ENCODE measurements at places on chromosomes 7 and 10.

GRCh38 chr10:44195112-44196007, 189.5 kb downstream of the CXCL12 start:
- DNase-seq = peak; percentile 46

DNA sequence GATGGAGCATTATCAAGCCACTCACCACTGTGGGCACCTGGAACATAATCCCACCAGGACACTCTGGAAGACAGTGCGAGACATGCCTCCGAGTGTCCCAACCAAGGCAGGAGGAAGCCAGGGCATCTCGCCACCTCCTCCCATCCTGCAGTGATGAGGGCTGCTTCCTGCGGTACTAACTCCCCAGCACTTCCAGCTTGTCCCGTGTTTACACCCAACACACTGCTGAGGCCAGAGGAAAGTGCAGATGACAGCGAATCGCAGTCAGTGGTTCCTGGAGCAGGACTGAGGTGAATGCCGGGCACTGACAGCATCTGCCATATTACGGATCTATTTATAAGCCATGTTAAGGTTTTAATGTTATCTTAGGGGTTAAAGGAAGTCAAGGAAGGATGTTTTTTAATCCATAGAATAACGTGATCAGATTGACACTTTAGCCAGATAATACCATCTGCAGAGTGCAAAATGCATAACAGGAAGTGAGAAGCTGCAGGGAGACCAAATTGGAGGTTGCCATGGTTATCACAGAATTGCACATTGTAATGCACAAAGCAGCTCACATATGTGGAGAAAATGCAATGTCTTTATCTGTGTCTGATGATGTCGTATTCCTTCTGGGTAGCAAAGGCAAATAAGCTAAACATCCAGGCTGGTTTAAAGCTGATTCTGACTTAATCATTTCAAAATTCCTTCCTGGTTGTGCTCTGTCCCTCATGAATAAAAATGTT, 314.1 kb upstream of the C7orf33 start:
- DNase-seq = no peak

DNA sequence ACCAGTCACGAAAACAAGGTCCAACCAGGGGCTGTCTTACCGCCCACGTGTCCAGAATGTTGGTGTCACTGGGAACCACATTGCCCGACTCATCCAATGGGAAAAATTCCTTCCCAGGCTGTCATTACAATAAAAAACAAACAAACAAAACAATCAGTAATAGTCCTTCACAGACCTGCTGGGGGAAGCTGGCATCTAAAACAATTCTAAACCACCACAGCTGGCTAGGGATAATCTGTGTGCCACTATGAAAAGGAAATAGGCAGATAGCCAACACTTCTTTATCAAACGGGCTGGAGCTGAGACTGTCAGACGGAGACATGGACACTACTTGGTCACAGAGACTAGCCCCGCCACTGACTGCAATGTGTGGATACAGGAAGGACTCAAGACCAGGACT, 9.2 kb downstream of the AKR1B1 start:
- DNase-seq = no peak

DNA sequence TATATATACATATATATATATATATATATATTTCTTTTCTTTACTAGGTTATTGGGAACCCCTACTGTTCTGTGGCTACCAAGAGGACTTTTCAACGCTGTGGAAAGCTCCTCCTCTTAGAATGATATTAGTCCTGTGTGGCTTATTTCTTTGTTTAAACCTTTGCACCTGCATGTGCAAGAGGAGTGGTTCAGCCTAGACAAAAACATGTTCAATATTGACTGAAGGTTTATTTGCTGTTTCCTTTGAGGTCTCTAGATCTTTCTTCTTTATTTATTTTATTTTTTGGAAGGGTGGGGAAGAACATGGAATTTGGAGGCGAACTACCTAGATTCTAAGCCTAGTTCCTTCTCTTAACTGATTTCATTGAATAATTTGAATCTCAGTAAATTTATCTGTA, 118.1 kb downstream of the GNAT3 start:
- no peak for DNase-seq

DNA sequence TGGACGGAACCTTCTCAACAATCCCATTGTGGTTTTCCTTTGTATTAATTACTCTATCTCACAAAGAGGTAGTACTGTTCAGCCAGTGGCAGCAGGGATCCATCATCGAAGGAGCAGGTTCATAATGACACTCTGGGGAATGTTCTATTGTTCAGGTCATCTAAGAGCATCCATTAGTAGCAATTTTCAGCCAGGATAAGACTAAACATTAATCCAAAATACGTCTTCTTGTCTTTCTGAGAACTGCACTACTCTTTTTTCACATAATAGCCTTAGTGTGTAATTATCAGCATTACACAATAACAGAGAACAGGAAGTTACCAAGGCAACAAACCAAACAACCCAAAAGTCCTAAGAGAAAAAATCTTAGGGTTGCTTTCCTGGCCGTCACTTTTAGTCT, 259.5 kb upstream of the VWC2 start:
- no peak for DNase-seq

GRCh38 chr7:36045830-36046341, 107.2 kb upstream of the EEPD1 start:
- DNase-seq = no peak

- DNase-seq = peak; percentile 65
These were observed 8.6 kb upstream of the CRYGN start for GRCh38 chr7:151448261-151449252.

- DNase-seq = no peak
These were observed 4.7 kb upstream of the EBF3 start for GRCh38 chr10:129968853-129969183.

GRCh38 chr10:124667425-124668345, 76.5 kb downstream of the FAM53B start:
- no peak for DNase-seq

DNA sequence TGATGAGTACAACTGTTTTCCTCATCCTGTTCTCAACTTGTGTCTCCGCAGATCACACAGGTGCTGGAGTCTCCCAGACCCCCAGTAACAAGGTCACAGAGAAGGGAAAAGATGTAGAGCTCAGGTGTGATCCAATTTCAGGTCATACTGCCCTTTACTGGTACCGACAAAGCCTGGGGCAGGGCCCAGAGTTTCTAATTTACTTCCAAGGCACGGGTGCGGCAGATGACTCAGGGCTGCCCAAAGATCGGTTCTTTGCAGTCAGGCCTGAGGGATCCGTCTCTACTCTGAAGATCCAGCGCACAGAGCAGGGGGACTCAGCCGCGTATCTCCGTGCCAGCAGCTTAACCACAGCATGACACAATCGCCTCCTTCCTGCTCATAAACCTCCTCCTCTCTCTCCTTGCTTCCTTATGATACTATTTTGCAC, 126.7 kb upstream of the PRSS58 start:
- no peak for DNase-seq

GRCh38 chr7:303884-304573, 14.1 kb downstream of the FOXL3 start:
- no peak for DNase-seq

All from left ventricle myocardium inferior (tissue), 1 donor.